ENCODE measurements at places on chromosomes 1 and 21. TPM values are rescaled to one million over a fixed set of nuclear protein-coding genes. Genes with fewer than 3 reads are reported as not detected.

DNA sequence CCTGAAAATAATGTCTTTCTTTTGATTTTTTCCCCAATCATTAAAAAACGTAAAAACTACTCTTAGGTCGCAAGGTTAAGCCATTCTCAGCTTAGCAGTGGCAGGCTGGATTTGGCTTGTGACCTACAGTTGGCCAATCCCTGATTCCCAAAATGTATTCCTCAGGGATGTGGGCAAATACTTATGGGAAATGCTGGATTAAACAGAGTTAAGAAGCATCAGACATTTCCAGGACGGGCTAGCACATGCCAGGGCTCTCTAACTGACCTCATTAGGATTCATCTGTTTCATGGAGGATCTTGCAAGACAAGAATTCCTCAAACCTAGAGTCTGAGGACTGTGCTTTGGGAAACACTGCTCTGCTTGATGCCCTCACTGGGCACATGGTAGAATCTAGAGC is 982 bp upstream of the IL24 start:
- DNase-seq, result no peak

DNA sequence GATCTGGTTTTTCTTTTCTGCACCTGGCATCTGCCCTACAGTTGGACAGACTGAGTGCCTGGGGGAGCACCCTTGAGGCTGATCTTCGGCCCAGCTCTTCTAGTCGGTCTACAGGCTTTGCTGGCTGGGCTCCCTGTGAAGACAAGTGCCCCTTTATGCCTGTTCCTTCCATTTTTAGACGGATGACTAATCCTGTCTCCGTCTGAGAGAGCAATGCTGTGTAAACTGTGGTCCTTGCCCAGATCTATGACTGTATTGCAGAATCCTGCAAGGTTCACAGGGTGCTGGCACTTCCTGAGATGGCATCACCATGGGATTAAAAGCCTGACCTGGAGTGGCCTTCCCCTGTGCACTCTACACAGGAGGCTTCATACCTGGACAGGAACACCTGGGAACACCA is 47.6 kb upstream of the SAMD13 start:
- DNase-seq, result no peak

- no peak for DNase-seq
These were observed 12.3 kb downstream of the WNT3A start for GRCh38 chr1:228018961-228019721.

GRCh38 chr1:235415008-235415904 is 48.0 kb downstream of the TBCE start:
- DNase-seq, result no peak

GRCh38 chr1:6603915-6604558 is 1.4 kb upstream of the KLHL21 start:
- peak; percentile 46 for DNase-seq

DNA sequence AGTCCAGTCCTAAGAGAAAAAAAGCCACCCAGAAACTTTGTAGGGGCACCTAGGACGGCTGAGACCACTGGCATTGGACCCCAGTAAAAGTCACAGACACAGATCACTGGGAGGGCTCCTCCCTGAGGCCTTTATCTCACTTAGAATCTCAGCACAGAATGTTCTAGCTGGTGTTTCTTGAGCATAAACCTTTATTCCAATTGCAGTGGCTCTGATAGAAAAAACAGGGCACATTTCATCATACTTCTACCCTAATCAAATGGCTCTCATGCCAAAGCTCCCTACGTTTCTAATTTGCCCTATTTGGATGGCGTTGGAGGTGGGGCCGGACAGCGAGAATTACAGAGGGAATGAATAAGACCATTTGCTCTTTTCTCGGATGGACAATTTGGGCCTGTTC is 53.8 kb downstream of the NGF start:
- no peak for DNase-seq

GRCh38 chr1:164347980-164348379 is 211.0 kb upstream of the PBX1 start:
- no peak for DNase-seq

Gene TSPEAR
- total RNA-seq, result 0.19 TPM

Gene ERRFI1
- total RNA-seq, result 249 TPM

Gene ARHGAP30
- total RNA-seq, result 9.8 TPM

Gene DCST2
- 0.36 TPM for total RNA-seq

Gene GREM2
- 0.36 TPM for total RNA-seq

Data from omental fat pad (tissue), 4 donors.